ENCODE measurements at places on chromosomes 3 and 15.

GRCh38 chr3:53190659-53191058 lies 29.6 kb downstream of the PRKCD start:
- no peak for DNase-seq

GRCh38 chr3:156725682-156726081 lies 51.3 kb downstream of the TIPARP start:
- DNase-seq, result no peak

GRCh38 chr15:35289024-35289617 lies 204.0 kb upstream of the NANOGP8 start:
- DNase-seq, result peak; percentile 15

- DNase-seq, result no peak
Measured at GRCh38 chr3:100880845-100881244, 112.4 kb downstream of the ABI3BP start.

GRCh38 chr15:45458746-45459403 lies 63.7 kb downstream of the SLC30A4 start:
- peak; percentile 43 for DNase-seq

- DNase-seq, result no peak
Measured at GRCh38 chr3:88410259-88410658, 260.5 kb downstream of the C3orf38 start.

- no peak for DNase-seq
Measured at GRCh38 chr15:53536479-53537120, 222.9 kb downstream of the WDR72 start.

DNA sequence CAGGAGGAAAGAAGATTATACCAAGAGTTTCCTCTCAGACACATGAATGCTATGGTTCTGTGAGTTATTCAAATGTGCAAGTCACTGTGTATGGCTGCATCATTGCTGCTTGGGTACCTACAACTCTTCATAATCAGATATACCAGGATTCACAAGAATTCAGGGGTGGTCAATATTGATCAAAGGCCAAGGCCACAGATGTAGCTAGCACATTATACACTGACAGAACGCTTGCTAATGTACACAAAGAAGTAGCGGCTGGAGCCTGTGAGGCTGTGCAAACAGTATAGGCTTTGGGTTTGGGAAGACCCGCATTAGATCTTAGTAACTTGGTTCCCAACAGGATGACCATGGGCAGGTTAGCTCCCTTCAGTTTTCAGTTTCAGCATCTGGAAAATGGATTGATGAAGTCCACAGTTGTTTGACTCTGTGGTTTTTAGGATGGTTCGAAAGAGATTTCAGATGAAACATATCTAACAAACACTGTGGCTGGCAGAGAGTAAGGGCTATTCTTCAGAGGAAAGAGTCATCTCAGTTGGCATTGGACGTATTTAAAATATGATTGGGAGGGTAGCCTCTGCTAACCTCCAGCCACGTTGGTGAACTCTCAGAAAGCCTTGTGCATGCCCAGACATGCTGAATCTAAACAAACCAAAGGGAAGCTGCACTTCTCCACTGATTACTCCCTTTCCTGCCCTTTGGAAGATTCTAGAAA lies 748.7 kb upstream of the CFAP20DC start:
- DNase-seq, result no peak

DNA sequence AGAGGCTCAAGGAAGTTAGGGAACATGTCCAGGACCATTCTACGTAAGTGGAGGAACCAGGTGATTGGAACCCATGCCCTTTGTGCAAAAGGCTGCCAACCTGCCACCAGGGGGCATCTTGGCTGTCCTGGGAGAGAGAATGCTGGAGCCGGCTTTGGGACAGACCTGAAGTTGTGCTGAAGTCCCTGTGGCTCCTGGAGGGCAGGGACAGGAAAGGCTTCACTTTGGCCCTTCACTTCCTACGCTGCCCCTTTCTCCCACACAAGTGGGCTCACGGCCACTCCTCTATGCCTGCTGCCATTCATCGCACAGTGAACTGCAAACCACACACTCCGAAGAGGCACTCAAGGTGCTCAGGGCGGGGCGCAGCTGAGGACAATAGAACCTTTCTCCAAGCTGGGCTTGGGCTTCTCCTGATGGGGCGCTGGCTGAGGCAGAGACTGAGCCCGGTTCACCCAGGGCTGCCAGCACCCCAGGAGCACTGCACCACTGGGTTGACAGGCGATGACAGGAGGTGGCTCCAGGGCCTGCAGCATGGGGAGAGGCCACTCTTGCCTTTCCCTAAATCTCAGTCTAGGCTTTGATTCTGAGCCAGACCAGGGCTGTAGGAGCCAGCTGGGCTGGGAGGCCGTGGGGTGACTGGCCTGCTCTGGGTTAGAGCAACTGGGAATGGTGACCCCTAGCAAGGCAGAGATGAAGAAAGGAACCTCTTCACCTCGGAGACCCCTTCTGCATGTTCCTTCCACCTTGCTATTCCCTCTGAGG lies 8.4 kb downstream of the SHF start:
- DNase-seq, result no peak

DNA sequence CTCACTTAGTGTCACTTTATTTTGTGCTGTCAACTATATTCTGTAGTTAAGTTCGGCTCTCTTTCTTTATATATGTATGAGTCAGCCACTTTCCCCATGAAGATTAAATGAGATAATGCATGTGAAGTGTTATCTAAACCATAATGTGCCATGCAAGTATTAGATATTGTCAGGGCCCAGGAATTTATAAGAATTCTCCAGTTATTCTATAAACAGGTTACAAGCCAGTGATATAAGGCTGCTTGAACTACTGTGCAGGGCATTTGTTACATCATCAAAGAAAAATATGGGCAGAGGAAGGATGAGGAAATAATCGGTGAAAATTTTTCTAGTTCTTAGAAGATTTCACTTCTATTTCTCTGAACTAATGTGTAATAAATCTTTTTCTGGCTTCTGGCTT lies 1049.0 kb upstream of the NR2F2 start:
- DNase-seq, result no peak

GRCh38 chr15:35549567-35549966 lies 3.6 kb upstream of the DPH6 start:
- DNase-seq, result no peak

GRCh38 chr15:53072077-53072476 lies 281.9 kb upstream of the ONECUT1 start:
- no peak for DNase-seq

GRCh38 chr3:47540281-47540680 lies 26.8 kb upstream of the ELP6 start:
- no peak for DNase-seq

DNA sequence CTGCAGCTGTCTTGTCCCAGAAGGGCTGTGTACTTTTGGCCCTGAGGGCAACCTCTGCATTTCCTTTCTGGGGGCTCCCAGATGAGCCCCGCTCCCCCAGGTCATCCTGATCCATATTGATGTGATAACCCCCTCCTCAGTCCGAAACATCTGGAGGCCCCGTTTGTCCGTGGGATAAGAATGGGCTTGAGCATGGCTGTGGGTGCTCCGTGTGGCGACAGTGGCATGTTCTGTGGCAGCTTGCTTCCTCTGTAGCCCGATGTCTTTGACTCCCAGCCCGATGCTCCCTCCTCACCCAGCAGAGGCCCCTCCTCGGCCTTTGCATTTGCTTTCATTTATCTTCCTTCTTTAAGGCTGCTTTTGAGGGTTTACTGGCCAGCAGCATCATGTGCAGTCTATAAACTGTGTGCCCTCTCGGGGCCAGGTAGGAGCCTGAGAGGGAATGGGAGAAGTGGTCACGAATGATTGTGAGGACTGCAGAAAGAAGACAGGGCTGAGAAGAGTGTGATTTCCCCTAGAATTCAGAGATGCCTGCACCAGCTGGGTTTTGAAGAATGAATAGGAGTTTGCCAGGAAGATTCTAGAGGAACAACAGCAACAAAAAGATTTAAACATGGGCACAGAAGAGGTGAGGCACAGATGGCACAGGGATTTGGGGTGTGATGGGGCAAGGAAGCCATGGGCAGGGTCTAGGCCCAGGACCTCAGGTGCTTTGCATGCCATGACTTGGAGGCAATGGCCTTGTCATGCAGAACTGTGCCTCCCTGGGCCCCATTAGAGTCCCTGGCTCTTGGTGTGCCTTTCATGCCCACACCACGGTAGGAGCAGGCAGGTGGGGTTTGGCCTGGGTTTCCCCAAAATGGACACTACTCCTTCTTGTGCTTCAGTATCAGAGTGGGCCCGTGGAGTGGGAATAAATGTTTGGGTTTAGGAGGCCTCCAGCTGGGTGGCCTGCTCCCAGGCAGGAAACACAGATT lies 34.2 kb downstream of the APBA2 start:
- no peak for DNase-seq

- no peak for DNase-seq
Measured at GRCh38 chr15:40762919-40763800, 708 bp upstream of the GCHFR start.

- DNase-seq, result no peak
Measured at GRCh38 chr3:67647390-67647878, 7.0 kb downstream of the SUCLG2 start.

GRCh38 chr15:74889883-74890664 lies at the start of gene MPI:
Gene MPI, plus strand, starts transcription at chr15:74890042. Its CDS starts 32 bp downstream, at chr15:74890074.
- peak; percentile 97 for DNase-seq

GRCh38 chr15:42035435-42035761 lies 14.6 kb upstream of the PLA2G4E start:
- peak; percentile 70 for DNase-seq

GRCh38 chr3:148330542-148330941 lies 367.2 kb upstream of the AGTR1 start:
- DNase-seq, result no peak
